Stimulated activated CD4-positive, alpha-beta T cell treated with anti-CD3 and anti-CD28 coated beads, Interleukin-15, amount 100 ng/mL, for 24 hours (primary cell): ENCODE measurements at places on chromosomes 6 and 20.

DNA sequence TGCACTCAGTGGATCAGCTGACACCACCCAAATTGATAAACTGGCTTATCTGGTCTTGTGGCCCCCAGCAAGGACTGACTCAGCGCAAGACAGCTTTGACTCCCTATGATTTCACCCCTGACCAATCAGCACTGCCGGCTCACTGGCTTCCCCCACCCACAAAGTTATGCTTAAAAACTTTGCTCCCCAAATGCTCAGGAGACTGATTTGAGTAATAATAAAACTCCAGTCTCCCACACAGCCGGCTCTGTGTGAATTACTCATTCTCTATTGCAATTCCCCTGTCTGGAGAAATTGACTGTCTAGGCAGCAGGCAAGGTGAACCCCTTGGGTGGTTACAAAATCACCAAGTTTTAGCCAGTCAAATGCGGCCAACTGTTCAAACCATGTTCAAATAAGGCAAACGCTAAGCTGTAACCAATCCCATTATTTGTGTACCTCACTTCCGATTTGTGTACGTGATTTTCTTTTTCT, 32.5 kb downstream of the SLC22A2 start:
- peak; percentile 72 for DNase-seq

DNA sequence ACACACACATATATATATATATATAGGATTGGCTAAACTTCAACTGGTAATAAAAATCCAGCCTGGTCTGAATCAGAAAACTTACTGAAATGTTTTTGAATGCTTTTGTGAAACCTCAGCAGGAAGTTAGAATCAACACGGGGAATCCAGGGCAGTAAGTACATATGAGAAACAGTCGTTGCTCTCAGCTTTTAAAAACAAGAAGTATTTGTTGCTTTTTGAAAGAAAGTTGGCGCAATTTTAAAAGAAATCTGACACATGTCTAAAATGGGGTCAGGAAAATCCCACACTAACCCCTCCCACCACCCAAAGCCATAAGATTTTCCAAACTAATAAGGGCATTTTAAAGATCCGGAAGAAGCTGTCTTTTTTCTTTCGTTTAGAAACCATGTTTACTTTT, 11.5 kb upstream of the CCDC170 start:
- DNase-seq: no peak

- DNase-seq: no peak
Measured at GRCh38 chr6:139653111-139653510, 278.7 kb upstream of the CITED2 start.

GRCh38 chr20:39532205-39532604, 570.1 kb downstream of the DHX35 start:
- DNase-seq: no peak

DNA sequence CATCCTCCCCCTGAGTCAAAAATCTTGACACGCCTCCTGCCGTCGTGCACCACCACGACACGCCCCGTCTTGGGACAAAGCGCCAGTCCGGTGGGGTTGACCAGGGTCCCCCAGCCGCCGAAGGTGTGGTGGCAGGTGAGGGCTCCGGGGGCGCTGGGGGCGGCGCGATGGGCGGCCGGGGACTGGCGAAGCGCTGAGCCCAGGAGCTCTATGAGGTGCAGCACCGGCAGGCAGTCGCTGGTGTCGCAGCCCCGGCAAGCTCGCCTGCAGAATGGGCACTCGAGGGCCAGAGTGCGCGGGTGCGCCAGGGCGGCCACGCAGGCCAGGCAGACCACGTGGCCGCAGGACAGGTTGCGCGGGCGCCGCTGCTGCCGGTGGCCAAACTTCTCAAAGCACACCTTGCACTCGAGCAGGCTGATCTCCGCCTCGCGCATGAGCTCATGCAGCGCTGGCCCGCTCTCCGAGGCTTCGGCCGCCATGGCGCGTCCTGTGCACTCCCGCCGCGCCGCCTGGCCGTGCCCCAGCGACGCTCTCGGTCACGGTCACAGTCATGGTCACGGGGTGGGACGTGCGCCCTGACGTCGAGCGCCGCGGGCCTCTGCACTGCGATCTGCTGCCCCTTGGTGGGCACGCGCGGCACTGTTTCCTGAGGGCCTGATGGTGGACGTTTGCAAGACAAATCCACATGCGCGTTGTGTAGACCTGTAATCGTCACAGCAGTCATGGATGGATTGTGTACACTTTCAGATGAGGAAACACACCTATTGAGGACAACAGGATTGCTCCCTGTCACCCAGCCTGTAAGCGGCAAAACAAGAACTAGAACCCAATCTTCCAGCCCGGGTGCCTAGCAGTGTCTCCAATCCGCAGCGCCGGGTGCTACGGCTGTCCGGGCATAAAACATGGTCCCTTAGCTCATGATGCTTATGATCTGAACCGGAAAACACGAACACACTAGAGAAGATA, at the start of gene NHLRC1:
NHLRC1 (minus strand) TSS at position 550 of the 966 bp plus-strand sequence; CDS start at position 479, 71 bp downstream.
- peak; percentile 87 for DNase-seq

GRCh38 chr6:52340603-52340880, 21.4 kb upstream of the PAQR8 start:
- no peak for DNase-seq

DNA sequence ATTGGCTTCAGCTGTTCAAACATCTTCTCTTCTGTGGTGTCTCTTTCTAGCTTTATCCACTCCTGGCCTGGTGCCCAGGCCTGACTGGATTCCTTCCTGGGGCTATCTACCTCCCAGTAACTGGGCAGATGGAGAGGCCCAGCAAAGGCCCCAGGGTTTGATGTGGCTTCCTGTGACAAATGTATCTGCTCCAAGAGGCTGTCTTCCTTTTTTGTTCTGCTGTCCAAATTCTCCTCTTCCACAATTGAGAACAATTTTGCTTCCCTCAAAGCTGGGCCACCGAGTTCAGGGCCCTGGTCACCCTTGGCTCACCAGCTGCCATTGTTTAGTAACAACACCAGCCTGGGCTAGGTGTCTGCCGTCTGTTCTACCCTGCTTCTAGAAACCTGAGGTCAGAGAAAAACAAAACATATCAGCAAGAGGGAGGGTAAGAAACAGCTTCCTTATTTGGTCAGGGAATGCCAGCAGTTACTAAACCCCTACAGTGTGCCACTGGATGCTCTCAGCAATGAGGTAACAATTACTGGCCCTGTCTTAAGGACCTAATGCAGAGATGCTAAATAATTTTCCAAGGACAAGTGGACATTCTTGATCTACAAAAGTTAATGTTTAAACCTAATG, 3.9 kb downstream of the ZFP57 start:
- DNase-seq: no peak

- DNase-seq: no peak
Measured at GRCh38 chr20:17622086-17622850, 52.4 kb downstream of the DSTN start.
